ENCODE measurements at places on chromosomes 7 and 10. TPM values are rescaled to one million over a fixed set of nuclear protein-coding genes. Genes with fewer than 3 reads are reported as not detected.

MET gene
- not detected for total RNA-seq

GRID2IP gene
- total RNA-seq = 0.36 TPM

MYPN gene
- total RNA-seq = not detected

TMEM270 gene
- total RNA-seq = not detected

AASS gene
- total RNA-seq = 0.98 TPM

GAD2 gene
- total RNA-seq = not detected

TRA2A gene
- 275 TPM for total RNA-seq

GHRHR gene
- not detected for total RNA-seq

RAB19 gene
- total RNA-seq = 2.8 TPM

ZNF467 gene
- 4.1 TPM for total RNA-seq

LIPF gene
- not detected for total RNA-seq

PLEKHS1 gene
- total RNA-seq = not detected

SLC39A12 gene
- total RNA-seq = not detected

ANKRD26 gene
- 6.6 TPM for total RNA-seq

NKX2-3 gene
- not detected for total RNA-seq

DNAH11 gene
- total RNA-seq = 0.11 TPM

GRCh38 chr10:113866551-113867394 is 12.3 kb downstream of the NHLRC2 start:
- no peak for DNase-seq

DNA sequence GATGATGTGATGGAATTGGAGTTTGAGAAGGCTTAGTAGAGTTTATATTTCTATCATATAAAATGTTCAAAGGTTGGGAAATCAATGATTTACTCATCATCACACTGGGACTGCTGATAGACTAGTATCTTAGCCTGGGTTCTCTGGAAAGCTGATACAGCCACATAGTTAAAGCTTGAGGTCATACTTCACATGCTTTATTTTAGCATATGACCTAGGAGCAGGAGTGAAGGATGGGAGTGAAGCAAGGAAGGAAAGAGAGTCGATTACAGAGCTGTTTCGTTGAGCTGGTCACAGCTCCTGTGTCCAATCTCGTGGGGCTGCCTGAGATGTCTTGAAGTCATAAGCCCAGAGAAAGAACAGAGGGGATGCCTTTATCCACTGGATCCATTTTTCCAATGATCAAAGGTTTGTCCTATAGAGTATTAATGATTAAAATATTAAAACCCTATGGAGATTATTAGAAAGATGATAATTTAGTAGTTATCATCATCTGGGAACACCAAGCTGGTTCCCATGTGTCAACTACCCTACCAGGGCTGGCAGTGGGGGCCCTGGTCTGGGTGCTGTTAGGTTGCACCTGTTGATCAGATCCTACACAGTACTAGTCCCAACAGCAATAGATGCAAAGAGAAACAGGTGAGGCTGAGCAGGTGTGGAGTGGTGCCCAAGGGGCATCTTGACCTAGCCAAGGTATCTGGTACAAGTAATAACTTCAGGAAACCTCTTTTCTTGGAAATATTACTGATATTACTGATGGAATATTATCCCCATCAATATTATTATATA is 77.8 kb downstream of the BAMBI start:
- no peak for DNase-seq

- no peak for DNase-seq
Measured at GRCh38 chr10:103632247-103632642, 138.7 kb downstream of the NEURL1 start.

DNA sequence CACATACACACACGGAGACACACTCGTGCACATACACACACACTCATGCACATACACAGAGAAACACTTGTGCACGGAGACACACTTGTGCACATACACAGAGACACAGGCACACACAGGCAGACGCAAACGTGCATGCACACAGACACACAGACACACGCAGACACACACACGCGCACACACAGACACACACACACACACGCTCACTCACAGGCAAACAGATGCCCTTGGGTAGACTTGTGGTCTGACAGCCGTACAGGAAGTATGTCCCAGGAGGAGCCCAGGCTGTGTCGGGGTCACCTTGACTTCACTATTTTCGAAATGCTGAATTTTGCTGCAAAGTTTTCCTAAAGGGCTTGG is 538.0 kb downstream of the DNAJB6 start:
- no peak for DNase-seq

- DNase-seq = no peak
Measured at GRCh38 chr7:23438171-23438570, 32.1 kb downstream of the IGF2BP3 start.

- no peak for DNase-seq
Measured at GRCh38 chr7:102096012-102096332, 190.7 kb upstream of the SH2B2 start.

GRCh38 chr10:127044186-127044585 is 139.0 kb downstream of the DOCK1 start:
- no peak for DNase-seq

DNA sequence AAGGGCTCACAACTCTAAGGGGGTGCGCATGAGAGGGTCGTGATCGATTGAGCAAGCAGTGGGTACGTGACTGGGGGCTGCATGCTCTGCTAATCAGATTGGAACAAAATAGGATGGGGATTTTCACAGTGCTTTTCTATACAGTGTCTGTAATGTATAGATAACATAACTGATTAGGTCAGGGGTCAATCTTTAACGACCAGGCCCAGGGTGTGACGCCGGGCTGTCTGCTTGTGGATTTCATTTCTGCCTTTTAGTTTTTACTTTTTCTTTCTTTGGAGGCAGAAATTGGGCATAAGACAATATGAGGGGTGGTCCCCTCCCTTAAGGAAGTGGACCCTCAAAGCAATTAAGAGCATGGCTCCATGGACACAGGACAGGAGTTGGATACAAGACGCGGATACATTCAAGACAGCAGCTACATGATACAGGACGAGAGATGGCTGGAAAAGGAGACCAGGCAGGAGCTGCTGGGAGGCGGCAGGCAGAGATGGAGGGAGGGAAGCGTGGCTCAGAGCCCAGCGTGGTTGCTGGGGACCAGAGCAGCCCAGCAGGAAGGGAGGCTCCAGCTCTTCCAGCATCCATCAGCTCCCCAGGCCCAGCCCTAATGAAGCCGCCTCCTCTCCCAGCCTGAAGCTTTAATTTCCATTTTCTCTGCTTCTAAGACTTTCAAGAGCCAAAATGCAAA is 31.6 kb downstream of the GSDME start:
- DNase-seq = no peak

DNA sequence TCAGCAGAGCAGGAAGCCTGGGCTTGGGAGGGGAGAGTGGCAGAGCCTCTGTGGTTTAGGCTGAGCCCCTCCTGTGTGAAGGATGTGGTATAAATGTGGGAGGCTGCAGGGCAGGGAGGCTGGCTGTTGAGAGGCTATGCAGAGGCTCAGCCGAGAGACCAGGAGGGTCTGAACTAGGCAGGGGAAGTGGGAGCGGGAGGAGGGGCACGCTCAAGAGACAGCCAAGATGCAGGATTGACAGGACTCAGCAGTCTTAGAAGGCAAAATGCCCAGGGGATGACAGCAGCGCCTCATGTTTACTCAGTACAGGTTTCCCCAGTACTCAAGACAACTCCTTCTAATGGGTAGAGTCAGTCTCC is 24.3 kb downstream of the BTBD16 start:
- no peak for DNase-seq

GRCh38 chr10:71504570-71504969 is 107.8 kb downstream of the CDH23 start:
- DNase-seq = no peak

DNA sequence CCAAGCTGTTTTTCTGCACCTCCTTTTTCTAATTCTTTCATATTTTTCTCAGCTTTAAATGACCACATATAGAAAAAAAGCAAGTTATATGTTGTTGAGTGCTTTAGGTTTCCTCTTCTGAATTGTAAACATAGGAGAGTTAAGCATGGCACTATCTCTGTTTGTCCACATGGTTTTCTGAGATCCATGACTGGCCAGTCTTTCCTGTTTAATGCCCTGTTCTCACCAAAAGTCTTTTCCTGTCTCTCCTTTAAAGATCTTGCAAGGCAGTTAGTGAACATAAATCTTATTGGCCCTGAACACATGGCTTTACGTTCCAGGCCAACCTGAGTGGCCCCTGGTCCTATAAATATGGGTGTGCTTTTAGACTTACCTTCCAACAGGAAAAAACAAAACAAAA is 19.4 kb downstream of the TRPV5 start:
- no peak for DNase-seq

DNA sequence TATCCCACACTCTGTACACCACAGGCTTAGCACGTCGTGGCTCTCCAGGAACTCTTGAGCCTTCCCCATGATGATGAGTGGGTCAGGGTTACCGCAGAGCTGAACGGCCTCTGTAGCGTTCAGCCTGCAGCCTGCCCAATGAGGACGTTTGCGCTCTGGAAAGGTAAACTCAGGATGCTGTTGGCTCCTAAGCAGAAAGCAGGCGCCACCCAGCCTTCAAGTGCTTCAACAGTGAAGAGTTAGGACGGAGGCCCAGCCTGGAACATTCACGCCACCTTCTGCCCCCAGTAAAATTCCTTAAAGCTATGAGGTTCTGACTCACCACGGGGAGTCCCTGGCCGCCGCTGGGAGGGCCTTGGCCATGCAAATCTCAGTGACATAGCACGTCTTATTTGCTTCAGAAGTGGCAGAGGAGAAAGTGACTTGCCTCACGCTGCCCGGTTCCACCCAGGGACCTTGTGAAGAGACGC is 161.5 kb upstream of the SH2B2 start:
- no peak for DNase-seq

GRCh38 chr7:42991024-42991423 is 58.8 kb downstream of the MRPL32 start:
- DNase-seq = no peak

- DNase-seq = no peak
Measured at GRCh38 chr7:22983257-22983855, 30.6 kb downstream of the HYCC1 start.

GRCh38 chr10:13095094-13095493 is 4.9 kb upstream of the OPTN start:
- no peak for DNase-seq

- DNase-seq = no peak
Measured at GRCh38 chr10:8910314-8910713, 855.8 kb downstream of the GATA3 start.

GRCh38 chr10:86747796-86748581 is 8.4 kb upstream of the BMPR1A start:
- no peak for DNase-seq

DNA sequence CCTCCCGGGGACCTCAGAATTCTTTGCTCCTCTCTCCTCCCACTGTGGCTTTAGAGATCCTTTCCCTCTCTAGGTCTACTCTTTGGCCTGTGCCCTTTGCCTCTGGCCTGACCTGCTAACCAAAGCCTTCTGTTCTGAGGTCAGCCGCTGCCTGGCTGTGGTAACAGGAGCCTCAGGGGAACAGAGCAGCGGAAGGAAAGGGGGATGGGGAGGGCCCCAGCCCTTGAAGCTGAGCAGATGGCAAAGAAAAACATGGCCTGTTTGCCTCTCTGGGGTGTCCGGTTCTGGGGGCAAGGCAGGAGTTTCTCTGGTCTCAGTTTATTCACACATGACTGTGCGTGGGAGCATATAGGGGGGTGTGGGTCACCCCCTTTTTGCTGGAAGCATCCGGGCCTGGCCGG is 28.2 kb downstream of the COL26A1 start:
- peak; percentile 6 for DNase-seq

GRCh38 chr10:86651021-86651471 is 3.3 kb upstream of the OPN4 start:
- DNase-seq = no peak

- DNase-seq = peak; percentile 20
Measured at GRCh38 chr7:99325001-99325493, 651 bp upstream of the ARPC1A start.

- no peak for DNase-seq
Measured at GRCh38 chr10:18486438-18486837, 164.9 kb downstream of the NSUN6 start.
